ENCODE measurements at places on chromosomes 1 and 21.

GRCh38 chr1:40898431-40898901 lies 36.3 kb upstream of the CITED4 start:
- no peak for DNase-seq

- DNase-seq = no peak
These were observed 24.7 kb downstream of the RPS6KC1 start for GRCh38 chr1:213075725-213076124.

GRCh38 chr1:204455063-204455830 lies 39.4 kb downstream of the PIK3C2B start:
- DNase-seq = peak; percentile 66

- no peak for DNase-seq
These were observed 34.9 kb upstream of the ARHGEF16 start for GRCh38 chr1:3419415-3420204.

- no peak for DNase-seq
These were observed 8.2 kb downstream of the CREG1 start for GRCh38 chr1:167545349-167545748.

Measured in posterior vena cava (tissue), 2 donors.